ENCODE measurements at places on chromosomes 4 and X. TPM values are rescaled to one million over a fixed set of nuclear protein-coding genes. Genes with fewer than 3 reads are reported as not detected.

DNA sequence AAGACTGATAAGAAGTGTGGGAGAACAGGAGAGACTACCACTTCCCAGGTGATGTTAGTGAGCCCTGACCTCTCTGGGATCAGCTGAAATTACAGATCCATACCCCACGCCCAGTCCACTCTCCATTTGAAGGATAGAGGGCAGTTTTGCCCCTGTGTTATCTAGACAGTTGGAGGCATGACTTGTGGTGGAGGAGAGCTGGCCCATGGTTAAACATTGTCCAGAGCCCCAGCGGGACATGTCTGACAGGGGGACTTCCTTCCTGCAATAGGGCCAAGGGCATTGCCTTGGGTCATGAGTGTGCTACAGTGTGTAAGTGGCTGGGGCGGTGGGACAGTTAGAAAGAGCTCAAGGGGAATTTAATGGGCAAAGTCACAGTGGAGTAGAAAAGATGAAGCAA, 181.1 kb downstream of the MID1IP1 start:
- H3K27me3 ChIP-seq = no peaks in the 10 kb centered on the region
- no peaks in the 10 kb centered on the region for H3K4me1 ChIP-seq
- no peak overlapping the region for H3K27ac ChIP-seq
- no peak for DNase-seq
- H3K4me3 ChIP-seq = no peak overlapping the region

Gene HSD17B13
- total RNA-seq = not detected

DNA sequence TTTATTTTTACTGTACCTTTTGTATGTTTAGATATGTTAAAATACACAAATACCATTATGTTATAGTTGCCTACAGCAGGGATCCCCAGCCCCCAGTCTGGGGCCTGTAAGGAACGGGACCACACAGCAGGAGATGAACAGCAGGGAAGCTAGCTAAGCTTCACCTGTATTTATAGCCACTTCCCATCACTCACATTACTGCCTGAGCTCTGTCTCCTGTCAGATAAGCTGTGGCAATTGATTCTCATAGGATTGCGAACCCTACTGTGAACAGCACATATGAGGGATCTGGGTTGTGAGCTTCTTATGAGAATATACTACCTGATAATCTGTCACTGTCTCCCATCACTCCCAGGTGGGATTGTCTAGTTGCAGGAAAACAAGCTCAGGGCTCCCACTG, 73.9 kb downstream of the BMPR1B start:
- no peak overlapping the region for H3K4me3 ChIP-seq
- H3K4me1 ChIP-seq = peaks cover 6% of the 10 kb centered on the region
- DNase-seq = no peak
- H3K36me3 ChIP-seq = no peaks in the 10 kb centered on the region

- peaks cover 85% of the 10 kb centered on the region for H3K36me3 ChIP-seq
- H3K27me3 ChIP-seq = no peaks in the 10 kb centered on the region
- DNase-seq = no peak
- H3K4me3 ChIP-seq = no peak overlapping the region
Measured at GRCh38 chr4:2925496-2925895, 37.7 kb downstream of the NOP14 start.

Gene UGT2A3
- total RNA-seq = not detected

- no peaks in the 10 kb centered on the region for H3K27me3 ChIP-seq
- no peak for DNase-seq
- no peak overlapping the region for H3K27ac ChIP-seq
- H3K4me1 ChIP-seq = peaks cover 10% of the 10 kb centered on the region
- no peaks in the 10 kb centered on the region for H3K36me3 ChIP-seq
- no peak overlapping the region for H3K4me3 ChIP-seq
Measured at GRCh38 chr4:168560184-168561180, 63.6 kb downstream of the PALLD start.

Gene CXCL10
- total RNA-seq = not detected

DNA sequence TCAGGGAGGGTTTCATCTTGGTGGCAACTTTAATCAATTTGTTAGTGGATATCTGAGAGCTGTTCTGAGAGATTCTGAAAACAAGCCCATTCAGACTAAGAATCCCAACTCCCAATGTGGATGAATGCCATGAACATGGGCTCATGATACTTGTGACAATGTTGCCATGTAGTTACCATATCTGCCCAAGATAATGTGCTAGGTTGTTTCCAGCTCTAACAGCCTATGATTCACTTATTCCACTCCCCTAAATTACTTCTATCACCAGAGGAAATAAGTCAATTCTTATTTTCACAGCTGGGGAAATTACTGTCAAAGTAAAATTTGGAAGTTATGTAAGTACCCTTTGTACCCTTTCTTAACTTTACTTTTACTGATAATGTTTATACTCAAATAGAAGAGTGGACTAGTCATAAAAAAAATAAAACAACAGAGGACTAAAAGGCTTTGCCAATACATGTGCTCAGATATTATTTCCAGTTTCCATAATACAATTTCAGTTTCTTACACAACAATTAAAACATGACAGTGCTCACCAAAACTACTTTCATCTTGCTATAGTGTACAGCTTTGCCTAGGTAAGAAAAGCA, 1101.7 kb upstream of the INTU start:
- H3K4me1 ChIP-seq = no peaks in the 10 kb centered on the region
- DNase-seq = no peak
- no peak overlapping the region for H3K27ac ChIP-seq
- H3K4me3 ChIP-seq = no peak overlapping the region
- H3K27me3 ChIP-seq = no peaks in the 10 kb centered on the region
- H3K36me3 ChIP-seq = no peaks in the 10 kb centered on the region

DNA sequence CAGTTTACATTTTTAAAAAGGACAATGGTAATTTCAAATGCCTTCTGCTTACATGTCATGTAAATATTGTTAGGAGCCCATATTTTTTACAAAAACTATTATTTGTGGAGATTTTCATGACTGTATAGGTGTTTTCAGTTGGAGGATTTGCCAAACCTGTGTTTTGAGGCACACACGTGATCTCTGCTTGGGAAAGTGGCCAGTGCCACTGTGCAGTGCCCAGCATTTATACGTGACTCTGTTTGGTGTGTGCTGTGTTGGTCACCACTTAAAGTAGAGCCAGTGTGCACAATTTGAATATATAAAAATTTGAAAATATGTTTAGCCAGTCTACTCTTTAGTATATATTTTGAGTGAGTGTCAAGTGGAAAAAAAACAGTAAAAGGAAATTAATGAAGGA, 26.8 kb upstream of the NAP1L5 start:
- H3K27ac ChIP-seq = no peak overlapping the region
- H3K27me3 ChIP-seq = no peaks in the 10 kb centered on the region
- H3K36me3 ChIP-seq = peaks cover 6% of the 10 kb centered on the region
- DNase-seq = no peak
- H3K4me1 ChIP-seq = no peaks in the 10 kb centered on the region
- no peak overlapping the region for H3K4me3 ChIP-seq

Gene NDUFB11
- 108 TPM for total RNA-seq

DNA sequence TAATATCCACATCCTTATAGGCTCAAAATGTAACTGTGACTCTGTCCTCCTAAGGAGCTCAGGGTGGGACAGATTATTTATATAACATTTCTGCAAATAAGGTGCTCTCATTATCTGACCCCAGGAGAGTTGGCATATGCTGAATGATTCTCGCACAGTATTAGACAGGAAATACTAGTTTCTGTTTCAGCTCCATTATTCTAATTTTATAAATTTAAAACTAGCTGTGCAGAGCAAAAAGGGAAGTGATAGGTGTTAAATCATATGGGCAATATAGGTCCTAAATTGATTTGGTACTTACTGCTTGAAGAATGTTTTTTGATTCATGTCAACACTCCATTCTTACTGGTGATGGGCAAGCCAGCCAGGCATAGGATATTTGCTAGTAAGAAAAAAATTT, 141.5 kb downstream of the GLRA2 start:
- H3K27me3 ChIP-seq = no peaks in the 10 kb centered on the region
- no peaks in the 10 kb centered on the region for H3K4me1 ChIP-seq
- no peaks in the 10 kb centered on the region for H3K36me3 ChIP-seq
- H3K27ac ChIP-seq = no peak overlapping the region

DNA sequence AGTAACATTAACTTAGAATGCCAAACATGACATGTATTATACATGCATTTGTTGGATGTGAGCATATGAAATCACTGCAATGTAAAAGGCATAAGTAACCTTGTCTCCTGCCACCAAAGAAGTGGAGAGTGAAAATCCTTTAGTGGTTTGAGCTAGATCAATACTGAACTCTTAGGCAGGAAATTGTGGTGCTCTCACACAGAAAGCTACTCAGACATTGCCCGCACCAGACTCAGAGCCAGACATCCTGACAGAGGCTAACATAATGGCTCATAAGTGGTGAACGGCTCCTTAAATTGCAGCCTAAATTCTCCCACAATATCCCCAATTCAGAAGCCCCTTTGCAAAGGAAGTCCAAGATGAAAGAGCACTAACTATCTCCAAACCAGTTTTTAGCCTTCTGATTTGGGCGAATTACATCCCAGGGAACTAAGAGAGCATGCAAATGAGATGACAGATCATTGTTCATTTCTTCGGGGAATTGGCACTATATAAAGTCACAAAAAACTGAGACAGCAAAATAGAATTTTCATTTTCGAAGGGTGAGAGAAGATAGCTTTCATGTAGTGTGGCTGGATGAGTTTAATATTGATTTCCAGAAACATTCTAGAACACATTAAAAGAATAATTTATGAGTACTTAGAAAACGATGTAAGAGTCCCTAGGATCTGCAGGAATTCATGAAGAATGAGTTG, 233.6 kb upstream of the RPS6KA3 start:
- H3K4me1 ChIP-seq = no peaks in the 10 kb centered on the region
- H3K27ac ChIP-seq = no peak overlapping the region
- DNase-seq = no peak
- no peaks in the 10 kb centered on the region for H3K27me3 ChIP-seq

GRCh38 chr4:129545599-129546278, 449.8 kb downstream of the C4orf33 start:
- no peak overlapping the region for H3K27ac ChIP-seq
- H3K27me3 ChIP-seq = no peaks in the 10 kb centered on the region
- DNase-seq = no peak
- no peak overlapping the region for H3K4me3 ChIP-seq

- H3K36me3 ChIP-seq = no peaks in the 10 kb centered on the region
- no peaks in the 10 kb centered on the region for H3K4me1 ChIP-seq
- H3K27me3 ChIP-seq = no peaks in the 10 kb centered on the region
- no peak for DNase-seq
- H3K4me3 ChIP-seq = no peak overlapping the region
- no peak overlapping the region for H3K27ac ChIP-seq
Measured at GRCh38 chr4:83890816-83891215, 354.9 kb downstream of the GPAT3 start.

- H3K4me1 ChIP-seq = peaks cover 10% of the 10 kb centered on the region
- peak overlapping the region; percentile 49 for H3K27ac ChIP-seq
- H3K27me3 ChIP-seq = no peaks in the 10 kb centered on the region
- DNase-seq = no peak
- no peak overlapping the region for H3K4me3 ChIP-seq
- H3K36me3 ChIP-seq = no peaks in the 10 kb centered on the region
Measured at GRCh38 chr4:52824603-52825459, 37.3 kb upstream of the RASL11B start.

DNA sequence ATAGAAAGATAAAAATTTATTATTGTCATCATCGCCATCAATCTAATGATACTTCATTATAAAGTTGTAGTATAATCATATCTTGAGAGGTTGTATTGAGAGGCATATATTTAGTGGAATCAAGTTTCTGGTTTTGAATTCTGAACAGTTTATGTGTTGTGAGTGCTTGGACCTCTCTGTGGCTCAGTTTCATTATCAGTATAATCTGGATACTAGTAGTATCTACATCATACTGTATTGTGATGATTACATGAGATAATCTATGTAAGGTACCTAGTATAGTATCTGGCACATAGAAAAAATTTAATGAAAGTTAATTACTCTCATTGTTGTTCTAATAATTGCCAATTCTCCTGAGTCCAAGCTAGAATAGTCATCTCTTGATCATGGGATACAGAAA, 161.2 kb upstream of the UBQLN2 start:
- H3K27ac ChIP-seq = no peak overlapping the region
- H3K27me3 ChIP-seq = no peaks in the 10 kb centered on the region
- H3K4me3 ChIP-seq = no peak overlapping the region
- H3K4me1 ChIP-seq = no peaks in the 10 kb centered on the region

Gene STPG2
- 0.41 TPM for total RNA-seq

Gene ESX1
- not detected for total RNA-seq

Gene RRAGB
- total RNA-seq = 14.8 TPM

DNA sequence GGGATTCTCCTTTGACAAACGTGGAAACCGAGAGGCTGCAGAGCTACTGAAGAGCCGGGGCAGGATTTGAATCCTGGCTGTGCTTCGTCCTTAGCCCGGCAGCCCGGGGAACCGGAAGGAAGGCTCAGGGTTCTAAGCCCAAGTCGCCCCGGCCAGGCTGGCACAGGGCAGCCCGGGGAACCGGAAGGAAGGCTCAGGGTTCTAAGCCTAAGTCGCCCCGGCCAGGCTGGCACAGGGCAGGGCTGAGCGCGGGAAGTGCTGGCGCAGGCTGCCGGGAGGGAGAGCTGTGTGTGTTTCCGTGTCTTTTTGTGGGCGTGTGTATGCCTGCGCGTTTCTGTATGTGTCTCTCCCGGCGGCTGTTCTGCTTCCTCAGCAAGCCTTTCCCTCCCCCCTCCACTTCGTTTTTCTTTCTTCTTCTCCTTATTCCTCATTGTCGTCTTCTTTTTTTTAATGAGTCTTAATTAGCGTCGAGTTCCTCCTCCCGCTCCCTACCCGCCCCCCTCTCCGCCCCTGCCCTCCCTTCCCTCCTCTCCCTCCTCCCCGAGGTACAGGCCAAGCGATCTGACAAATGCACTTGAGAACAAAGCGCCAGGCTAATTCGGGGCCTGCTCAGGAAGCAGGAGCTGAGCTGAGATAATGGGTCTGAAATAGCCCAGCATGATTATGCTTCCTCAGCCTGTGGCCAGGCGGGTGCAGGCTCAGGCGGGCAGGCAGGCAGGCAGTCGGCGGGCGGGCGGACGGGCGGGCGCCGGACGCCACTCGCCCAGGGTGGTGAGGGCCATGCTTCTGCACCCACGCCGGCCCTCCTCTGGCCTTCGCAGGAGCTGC, 65.9 kb downstream of the EFNB1 start:
- no peaks in the 10 kb centered on the region for H3K36me3 ChIP-seq
- no peaks in the 10 kb centered on the region for H3K4me1 ChIP-seq
- peak overlapping the region; percentile 75 for H3K27ac ChIP-seq

- no peak for DNase-seq
- H3K4me3 ChIP-seq = no peak overlapping the region
- peak overlapping the region; percentile 57 for H3K27ac ChIP-seq
- no peaks in the 10 kb centered on the region for H3K36me3 ChIP-seq
- no peaks in the 10 kb centered on the region for H3K4me1 ChIP-seq
- no peaks in the 10 kb centered on the region for H3K27me3 ChIP-seq
Measured at GRCh38 chr4:171710743-171711142, 102.5 kb upstream of the GALNTL6 start.

All from endodermal cell (in vitro differentiated cells).